ENCODE measurements at places on chromosomes 3 and 15.

DNA sequence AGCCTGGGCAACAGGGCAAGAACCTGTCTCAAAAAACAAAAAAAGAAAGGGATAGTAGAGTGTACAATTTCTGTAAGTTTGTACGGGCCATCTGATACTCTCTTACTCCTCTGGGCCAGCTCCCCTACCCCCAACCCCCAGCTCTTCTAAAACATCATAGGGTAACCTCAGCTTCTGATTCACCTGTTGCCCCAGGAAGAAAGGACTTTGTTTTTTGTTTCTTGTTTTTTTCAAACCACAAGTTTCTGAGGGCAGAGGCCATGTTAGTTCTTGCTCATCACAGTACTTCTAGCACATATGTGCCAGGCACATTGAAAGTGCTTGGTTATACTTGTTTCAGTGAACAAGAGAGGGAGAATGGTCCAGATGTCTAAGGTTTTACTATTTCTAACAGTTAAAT lies 20.2 kb downstream of the ATOSA start:
- no peak for DNase-seq

DNA sequence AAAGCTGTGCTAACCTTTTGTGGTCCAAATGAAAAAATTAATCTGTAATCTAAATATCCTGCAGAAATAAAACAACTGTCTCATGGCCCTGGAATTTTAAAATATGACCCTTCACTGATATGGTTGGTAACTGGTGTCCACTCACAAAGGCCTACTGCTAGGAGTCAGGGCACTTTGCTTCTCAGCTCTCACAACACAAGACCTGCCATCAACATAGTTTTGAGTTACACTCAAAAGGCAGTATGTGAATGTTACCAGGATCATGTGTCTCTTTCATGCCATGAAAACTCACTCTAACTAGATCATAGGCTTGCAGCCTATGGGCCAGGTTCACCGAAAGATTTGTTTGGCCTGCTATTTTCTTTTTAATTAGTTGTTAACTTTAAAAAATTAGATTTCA lies 10.0 kb upstream of the MLF1 start:
- no peak for DNase-seq

DNA sequence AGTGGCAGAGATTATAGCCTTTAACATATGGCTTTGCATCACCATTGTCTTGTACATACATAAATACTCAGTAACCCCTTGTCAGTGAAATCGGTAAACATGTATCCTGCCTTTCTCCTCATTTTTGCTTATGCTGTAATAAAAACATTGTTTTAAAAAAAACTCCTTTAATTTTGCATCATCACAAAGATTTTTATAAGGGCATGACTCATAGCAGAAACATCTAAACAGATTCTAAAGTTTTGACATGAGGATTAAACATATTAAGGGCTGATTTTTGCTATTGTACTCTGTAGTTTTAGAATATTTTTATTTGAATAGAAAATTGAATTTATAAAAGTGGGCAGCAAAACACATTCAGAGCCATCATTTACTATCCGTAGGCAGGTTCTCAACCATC lies 275.9 kb downstream of the ZIC4 start:
- DNase-seq = no peak

- no peak for DNase-seq
Measured at GRCh38 chr3:188319569-188319968, 165.6 kb downstream of the LPP start.

DNA sequence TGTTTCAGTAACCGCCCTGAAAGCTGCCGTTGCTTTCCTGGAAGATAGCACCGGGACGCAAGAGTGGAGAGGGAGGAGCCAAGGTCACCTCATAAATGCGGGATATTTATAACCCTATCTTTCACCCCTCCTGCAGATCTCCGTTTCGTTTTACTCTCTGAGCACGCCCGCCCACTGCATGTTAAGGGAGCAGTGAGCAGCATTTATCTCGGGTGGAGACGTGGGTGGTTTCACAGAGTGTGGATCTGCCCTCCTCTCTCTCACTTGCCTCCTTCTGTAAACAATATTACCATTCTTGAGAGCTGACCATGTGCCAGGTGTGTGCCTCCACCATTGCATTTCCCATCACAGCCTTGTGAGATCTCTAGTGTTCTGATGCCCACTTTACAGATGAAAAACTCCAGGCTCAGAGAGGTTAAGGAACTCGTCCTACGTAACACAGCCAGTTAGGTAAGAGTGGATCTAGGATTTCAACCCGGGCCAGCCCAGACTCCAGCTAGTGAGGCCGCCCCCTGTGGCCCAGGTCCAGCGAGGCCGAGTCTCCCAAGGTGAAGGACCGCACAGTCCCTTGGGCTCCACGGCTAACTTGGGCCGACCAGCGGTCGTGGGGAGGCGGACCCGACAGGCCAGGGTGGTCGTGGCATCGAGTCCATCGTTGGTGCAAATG lies 16.9 kb upstream of the SEMA4B start:
- DNase-seq = no peak

DNA sequence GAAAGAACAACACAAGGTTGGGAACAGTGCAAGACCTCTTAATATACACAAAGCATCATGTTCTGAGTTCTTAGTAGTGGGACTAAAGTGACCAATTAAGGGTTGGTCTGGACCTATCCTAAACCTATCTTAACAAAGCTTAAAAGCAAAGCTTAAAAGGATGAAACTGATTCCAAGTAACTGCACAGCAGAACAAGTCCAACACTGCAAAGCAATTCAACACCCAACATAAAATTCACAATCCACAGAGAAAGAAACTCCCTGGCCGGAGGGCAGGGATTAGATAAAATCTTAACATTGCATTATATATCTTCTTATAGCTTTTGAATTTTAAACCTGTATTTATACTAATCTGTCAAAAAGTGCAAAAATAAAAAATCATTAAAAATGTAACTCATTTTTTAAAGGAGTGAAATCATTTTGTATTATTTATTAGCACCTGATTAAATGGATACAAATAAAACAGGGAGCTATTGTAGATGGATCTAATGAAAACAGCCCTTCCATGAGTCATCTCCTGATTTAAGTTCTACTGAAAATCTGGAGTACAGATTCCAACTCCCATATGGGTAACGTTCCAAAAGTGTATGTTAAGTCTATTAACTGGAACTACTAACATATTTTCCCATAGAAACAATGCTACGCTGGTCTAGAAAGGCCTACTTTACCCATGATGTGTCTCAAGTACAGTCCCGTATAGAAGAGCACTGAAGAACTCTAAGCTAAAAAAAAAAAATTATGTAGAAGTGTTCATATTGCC lies 34.9 kb downstream of the PIK3R4 start:
- DNase-seq = no peak

Measured in stimulated activated CD8-positive, alpha-beta memory T cell treated with anti-CD3 and anti-CD28 coated beads, Interleukin-4, amount 100 ng/mL, for 1 hour (primary cell).